Activated CD4-positive, alpha-beta T cell treated with anti-CD3 and anti-CD28 coated beads, Interleukin-2, amount 50 U/mL, for 4 hours (primary cell): ENCODE measurements at places on chromosomes 2 and 18.

- no peak for DNase-seq
These were observed 54.5 kb downstream of the ACSL3 start for GRCh38 chr2:222915092-222915957.

DNA sequence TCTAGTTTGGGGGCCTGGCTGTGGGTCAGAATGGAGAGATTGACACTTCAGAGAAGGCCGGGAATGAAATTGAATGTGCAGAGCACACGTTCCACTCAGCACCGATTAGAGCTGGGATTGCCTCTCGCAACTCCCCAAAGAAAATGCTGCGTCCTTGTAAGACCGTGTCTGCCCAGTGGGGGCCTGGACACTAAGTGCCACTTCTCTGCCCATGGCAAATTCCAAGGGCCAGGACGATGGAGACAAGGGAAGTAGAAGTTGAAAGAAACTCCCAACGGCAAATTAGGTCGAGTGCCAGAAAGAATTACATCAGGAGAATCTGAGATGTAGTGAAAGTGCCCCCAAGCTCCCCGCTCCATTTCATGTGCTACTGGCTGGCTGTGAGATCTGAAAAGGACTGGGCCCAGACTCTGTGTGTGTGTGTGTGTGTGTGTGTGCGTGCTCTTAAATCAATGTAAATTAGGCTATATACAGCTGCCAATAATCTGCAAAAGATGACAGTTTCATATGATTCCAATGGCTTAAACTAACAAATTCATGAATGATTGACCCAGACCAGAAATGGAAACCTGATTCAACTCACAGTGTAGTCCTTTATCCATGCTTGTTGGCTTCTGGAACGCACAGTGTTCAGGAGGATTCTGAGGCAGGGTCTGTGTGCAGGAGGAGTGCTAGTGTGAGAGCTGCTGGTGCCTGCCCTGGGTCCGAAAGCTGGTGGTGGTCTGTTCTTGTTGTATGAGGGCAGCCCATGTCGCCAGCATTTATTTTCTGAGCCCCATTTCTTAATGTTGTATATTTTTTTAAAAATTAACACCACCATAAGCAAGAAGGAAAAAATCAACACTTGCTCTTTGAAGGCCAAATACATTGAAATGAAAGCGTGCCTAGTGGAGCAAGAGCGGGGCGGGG lies 234.3 kb downstream of the AGAP1 start:
- DNase-seq, result no peak

GRCh38 chr2:235746257-235746934 lies 252.6 kb downstream of the AGAP1 start:
- DNase-seq, result peak; percentile 23

- DNase-seq, result no peak
These were observed 122.2 kb downstream of the SLC8A1 start for GRCh38 chr2:40329739-40330030.

GRCh38 chr2:14654835-14655282 lies 22.3 kb downstream of the LRATD1 start:
- DNase-seq, result no peak

- no peak for DNase-seq
These were observed 29.2 kb upstream of the TEX44 start for GRCh38 chr2:231563378-231563961.

- no peak for DNase-seq
These were observed 226.3 kb downstream of the TCF4 start for GRCh38 chr18:55361492-55362250.

GRCh38 chr2:129713337-129713736 lies 266.1 kb upstream of the RAB6C start:
- no peak for DNase-seq

GRCh38 chr18:77448046-77448445 lies 198.4 kb downstream of the GALR1 start:
- DNase-seq, result no peak

GRCh38 chr2:46803911-46804670 lies 111.5 kb downstream of the MCFD2 start:
- DNase-seq, result no peak

DNA sequence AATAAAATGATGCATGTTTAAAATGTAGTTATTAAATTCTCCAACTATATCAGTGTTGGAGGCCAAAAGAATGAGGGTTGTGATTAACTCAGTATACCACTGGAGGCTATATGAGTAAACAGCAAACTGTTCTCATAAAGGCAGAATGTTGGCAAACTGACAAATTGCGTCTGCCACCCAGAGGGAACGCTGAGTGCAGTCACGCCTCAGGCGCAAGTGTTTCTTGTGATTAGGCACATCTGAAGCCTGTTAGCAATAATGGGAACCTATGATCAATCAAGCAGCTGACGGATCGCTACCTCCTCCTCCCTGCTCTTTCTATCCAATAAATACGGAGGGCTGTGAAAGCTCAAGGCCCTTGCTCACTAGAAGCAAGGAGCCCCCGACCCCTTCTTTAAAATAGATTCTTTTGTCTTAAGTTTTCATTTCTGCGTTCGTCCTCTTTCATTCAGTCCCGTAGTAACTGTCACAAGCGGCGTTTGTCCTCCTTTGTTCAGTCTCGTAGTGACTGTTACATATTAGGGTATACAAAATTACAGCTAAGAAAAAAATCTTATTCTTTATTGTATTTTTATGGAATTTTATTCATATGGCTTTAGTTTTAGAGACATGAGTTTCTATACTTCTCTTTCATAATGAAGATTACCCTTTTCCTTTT lies 16.3 kb upstream of the RMND5A start:
- no peak for DNase-seq

DNA sequence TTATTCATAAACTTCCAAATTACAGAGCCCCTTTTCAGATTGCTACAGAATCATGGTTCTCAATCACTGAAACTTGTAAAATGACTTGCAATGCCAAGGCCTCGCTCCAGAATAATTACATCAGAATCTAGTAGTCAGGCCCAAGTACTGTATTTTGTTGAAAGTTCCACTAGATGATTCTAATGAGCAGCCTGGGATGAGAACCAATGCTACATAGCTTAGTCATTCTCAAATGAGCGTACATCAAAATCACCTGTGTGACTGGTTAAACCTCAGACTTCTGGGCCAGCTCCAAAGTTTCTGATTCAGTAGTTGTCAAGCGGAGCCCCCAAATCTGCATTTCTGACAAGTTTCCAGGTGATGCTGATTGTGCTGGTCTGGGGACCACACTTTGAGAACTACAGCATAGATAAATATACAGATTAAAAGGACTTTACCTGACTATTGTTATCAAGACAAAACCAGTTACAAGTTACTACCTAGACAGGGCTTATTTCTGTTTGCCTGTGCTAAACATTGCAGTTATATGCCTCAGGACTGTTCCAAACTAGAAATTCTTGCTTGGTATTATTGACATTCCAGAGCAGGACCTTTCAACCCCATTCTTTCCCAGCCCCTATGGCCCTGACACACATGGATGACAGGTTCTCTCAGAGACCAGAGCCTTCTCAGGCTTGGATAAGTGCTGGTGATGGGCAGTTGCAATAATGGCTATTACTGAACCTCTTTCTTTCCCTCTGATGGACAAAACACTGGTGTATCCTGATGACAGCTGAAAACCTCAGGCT lies 83.1 kb downstream of the UPP2 start:
- DNase-seq, result no peak

GRCh38 chr2:97765933-97766332 lies 52.6 kb downstream of the ZAP70 start:
- no peak for DNase-seq

- DNase-seq, result no peak
These were observed 21.9 kb downstream of the CRACDL start for GRCh38 chr2:98913916-98914712.

- DNase-seq, result no peak
These were observed 32.6 kb upstream of the SLC40A1 start for GRCh38 chr2:189613077-189613636.

DNA sequence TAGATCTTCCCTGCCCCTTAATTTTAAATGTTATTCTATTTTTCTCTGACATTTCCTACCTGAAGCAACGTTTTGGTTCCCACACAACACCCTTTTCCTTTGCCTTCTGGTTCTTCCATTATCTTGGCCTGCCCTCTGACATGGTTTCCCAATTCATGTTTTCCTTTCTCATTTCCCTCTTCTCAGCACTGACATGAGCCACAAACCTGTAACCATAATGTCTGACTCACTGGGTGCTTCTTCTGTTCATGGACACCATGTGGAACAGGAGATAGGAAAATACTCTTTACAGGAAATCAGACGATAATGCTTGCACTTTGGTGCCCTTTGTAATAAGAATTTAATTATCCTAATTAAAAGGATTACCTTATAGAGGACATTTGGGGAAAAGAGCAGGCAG lies 142.0 kb downstream of the ZEB2 start:
- DNase-seq, result no peak

GRCh38 chr2:226052772-226053416 lies 653.4 kb downstream of the NYAP2 start:
- no peak for DNase-seq

GRCh38 chr18:36307513-36307912 lies 10.0 kb downstream of the FHOD3 start:
- DNase-seq, result no peak

- DNase-seq, result no peak
These were observed 25.9 kb upstream of the GPR55 start for GRCh38 chr2:230950874-230951339.

GRCh38 chr2:28319118-28320008 lies 73.3 kb upstream of the FOSL2 start:
- DNase-seq, result no peak

DNA sequence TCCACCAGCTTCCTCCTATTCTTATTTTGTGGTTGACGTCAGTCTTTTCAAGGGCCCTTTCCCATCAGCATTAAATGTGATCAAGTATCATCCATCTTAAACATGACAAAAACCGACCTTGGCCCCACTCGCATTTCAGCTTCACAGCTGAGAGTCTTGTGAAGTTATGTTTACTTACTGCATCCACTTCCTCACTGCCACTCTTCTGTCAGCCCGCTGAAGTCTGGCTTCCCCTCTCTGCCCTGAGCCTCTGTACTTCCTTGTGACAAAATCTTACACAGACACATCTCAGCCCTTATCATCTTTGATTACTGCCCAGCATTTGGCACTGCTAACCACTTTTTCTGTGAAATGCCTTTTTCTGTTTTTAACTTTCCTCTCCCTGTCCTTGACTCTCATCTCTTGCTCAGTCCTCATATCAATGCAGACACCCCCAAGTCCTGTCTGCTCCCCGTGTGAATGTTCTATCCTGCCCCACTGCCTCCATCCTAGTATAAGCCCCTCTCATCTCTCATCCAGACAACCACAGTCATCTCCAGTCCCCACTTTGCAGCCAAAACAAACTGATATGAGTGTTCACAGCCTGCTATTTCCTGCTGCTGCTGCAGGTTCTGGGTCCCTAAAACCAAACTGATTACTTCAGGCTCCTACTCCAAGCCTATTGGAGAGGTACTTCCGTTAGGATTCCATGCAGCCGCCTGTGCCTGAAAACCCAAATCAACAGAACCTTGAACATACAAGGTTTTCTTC lies 31.4 kb downstream of the FOSL2 start:
- DNase-seq, result no peak

DNA sequence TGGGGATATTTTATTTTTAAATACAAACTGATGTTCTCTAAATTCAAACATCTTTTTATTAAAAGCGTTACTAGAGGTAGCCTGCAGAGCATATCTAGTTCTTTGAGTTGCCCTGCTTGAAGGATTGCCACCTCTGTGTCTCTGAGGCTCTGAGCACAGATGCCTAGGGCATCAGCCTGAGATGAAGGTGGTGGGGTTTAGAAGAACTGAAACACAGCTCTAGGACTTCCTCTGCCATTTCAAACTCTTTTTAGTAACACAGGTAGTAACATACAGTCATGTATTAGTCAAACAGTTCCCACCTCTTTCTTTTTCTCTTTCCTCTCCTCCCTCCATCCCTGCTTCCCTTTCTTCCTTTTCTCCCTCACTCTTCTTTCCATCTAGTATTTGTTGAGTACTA lies 57.6 kb downstream of the TTC21B start:
- no peak for DNase-seq

- peak; percentile 74 for DNase-seq
These were observed at the start of gene SPDYA for GRCh38 chr2:28810384-28811285. SPDYA (plus strand) TSS chr2:28810834; CDS start chr2:28816015, 5,181 bp downstream.

DNA sequence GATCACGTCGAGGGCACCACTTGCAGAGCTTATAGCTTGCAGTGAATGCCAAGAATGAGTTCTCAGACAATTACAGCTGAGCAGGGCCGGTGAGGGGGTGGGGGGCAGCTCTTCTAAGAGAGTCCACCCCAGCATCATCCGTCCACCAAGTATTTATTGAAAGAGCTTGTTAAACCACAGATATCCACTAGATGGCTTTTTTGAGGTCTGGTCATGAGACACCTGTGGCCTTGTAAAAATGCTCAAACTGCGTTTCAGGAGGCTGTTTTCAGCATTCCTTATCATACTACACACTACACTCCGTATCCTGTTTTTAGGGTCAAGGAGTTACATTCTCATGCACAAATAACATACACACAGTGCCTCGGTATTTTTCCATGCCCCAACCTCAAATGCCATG lies 51.5 kb downstream of the DNAJC10 start:
- DNase-seq, result no peak

DNA sequence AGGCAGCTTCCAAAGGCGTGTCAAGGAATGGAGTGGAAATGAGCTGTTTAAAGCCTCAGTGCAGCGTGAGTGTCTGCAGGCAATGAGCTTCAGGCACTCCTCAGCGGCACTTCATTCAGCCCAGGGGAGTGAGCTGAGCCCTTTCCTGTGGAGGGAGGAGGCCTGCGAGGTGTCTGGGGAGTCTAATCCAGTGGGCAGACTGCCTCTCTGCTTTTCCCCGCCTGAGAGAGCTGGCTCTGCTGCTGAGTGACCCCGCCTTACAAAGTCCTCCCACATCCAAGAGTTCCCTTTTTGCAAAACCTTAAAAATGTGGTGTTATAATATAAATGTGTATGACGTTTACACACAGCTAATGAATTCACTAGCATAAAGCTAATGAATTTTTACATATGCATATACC lies 7.0 kb upstream of the LDLRAD4 start:
- no peak for DNase-seq

GRCh38 chr2:150147889-150148683 lies 339.4 kb downstream of the RND3 start:
- DNase-seq, result no peak
